Sciatic nerve (tissue), 2 donors: ENCODE measurements at places on chromosomes 11 and 22.

DNA sequence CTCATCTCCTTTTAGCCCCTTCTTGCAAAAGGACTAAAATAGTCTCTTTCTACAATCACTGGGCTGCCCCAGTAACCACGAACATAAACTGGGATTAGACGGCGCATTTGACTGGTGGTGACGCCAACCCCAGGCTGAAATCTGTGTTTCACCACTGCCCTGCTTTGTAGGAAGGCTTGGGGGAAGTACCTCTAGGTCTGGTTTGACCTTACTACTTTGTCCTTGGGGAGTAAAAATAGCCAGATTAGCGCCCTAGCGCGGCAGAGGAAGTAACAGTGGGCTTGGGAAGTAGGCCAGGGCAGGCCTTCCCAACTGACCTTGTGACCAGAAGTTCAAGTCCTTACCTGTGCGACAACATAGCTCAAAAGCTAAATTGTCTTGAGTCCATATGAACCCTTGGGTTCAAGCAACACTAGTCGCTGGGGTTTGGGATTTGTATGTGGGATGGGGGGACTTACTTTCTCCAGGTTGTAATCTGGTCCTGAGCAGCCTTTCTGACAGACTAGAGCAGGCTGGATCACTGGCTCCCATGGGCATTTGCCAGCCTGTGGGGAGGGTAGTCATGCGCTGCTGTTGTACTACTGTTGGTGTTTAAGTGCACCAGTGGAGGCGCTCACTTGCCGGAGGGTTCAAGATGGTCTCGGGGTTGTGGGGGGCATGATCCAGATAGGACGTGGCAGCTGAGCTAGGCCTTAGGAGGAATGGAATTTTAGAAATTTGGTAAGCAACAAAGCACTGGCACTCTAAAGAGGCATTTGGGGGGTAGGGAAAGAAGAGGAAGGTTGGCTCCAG is 953 bp upstream of the PACS1 start:
- peak; percentile 71 for DNase-seq

DNA sequence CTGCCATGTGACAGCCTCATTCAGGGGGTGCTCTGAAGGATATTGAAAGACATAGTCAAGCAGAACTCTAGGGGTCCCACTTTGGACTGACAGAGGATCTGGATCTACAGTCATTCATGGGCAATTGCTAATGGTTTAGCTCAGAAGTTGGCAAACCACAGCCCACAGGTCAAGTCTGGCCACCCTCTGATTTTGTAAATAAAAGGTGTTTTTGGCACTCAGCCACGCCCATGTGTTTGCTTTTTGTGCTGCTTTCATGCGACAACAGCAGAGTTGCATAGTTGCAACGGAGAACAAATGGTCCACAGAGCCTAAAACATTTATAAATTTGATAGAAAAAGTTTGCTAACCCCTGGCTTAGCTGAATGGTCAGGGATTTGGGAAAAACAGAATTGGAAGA is 41.7 kb downstream of the RPS6KA4 start:
- no peak for DNase-seq

DNA sequence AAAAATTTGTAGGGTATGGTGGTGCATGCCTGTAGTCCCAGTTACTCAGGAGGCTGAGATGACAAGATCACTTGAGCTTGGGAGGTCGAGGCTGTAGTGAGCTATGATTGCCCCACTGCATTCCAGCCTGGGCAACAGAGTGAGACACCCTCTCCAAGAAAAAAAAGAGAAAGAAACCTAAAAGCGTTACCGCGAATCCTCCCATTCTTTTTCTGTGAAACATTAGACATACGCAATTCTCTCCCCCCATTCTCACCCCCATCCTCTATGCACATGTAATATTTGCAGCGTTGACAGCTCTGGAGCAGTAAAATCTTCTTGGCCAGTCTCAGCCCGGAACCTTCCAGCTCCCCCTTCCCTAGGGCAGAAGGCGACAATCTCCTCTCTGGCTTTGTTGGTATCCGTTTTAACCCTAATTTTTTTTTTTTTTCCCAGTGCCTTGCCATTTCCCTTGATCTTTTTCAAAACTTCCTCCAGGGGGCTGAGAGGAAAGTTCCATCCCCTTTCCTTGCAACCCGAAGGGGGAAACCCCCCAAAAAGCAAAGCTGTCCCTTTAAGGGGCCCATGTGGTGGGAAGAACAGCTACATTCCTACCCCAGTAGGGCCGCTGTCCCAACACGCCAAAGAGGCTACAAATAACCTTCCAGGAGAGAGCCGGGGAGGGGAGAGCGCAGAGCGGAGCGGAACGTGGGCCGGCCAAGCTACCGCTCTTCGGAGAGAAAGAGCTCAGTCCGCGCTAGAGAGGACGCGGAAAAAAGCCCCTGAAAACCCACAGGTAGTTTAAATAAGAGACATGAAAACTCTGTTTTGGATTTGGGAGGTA is 1.9 kb downstream of the LRP4 start:
- no peak for DNase-seq

DNA sequence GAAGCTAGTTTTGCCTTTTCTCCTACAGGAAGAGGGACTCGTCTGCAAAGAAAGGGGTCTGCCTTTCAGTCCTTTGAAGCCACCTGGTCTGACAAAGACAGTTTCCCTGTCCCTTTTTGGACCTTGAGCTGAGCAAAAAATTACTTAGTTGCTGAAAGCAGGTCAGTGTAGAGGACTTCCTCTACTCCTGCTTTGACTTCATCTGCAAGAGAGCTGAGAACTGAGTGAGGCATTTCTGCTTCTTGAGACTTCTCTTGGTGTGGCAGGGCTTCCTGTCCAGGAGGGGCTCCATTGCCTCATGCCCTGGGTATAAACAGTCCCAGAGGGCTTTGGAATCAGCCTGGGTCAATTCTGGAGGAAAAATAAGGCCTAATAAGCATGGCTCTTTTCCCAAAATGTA is 73.1 kb downstream of the ZNRF3 start:
- no peak for DNase-seq

- no peak for DNase-seq
Observed at GRCh38 chr11:102986815-102987214, 31.3 kb upstream of the MMP13 start.

- DNase-seq: no peak
Observed at GRCh38 chr22:32791485-32791884, 10.0 kb upstream of the TIMP3 start.

DNA sequence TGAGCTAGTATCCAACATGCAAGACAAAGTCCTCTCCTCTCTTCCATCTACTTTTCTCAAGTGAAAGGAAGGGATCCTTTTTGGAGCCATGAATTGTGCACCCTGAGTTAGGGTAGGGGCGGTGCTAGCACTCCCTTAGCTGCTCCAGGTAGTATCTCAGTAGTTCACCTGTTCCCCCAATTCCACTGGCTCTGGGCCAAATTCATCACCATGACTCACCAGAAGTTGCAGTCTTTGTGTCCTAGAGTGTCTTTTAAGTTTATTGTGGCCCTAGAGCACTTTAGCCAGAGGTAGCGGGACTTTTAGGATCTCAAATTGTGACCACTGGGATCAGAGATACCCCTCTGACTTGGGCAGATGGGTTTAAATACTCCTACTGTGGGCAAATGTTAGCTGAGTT is 398.6 kb upstream of the ANO5 start:
- no peak for DNase-seq

- peak; percentile 44 for DNase-seq
Observed at GRCh38 chr11:2771758-2772466, 72.1 kb upstream of the KCNQ1OT1 start.

DNA sequence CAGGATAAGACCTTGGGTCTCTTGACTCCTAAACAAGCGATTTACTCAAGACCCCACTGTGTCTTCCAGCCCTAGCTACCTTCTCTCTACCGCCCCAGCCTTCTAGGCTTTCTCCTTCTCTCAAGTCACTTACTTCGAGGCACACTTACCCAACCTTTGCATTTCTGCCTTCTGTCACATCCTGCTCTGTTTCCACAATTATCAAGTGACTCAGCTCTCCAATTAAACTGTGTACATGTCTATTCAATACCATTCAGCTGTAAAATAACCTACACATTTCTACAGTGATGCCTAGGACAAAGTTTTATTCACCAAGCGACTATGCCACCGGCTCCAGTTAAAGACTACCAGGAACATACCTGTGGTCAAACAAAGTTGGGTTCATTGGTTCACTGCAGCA is 69.0 kb downstream of the LARGE1 start:
- DNase-seq: no peak
